Activated CD8-positive, alpha-beta memory T cell treated with anti-CD3 and anti-CD28 coated beads for 1 hour (primary cell): ENCODE measurements at places on chromosomes 2 and 18.

DNA sequence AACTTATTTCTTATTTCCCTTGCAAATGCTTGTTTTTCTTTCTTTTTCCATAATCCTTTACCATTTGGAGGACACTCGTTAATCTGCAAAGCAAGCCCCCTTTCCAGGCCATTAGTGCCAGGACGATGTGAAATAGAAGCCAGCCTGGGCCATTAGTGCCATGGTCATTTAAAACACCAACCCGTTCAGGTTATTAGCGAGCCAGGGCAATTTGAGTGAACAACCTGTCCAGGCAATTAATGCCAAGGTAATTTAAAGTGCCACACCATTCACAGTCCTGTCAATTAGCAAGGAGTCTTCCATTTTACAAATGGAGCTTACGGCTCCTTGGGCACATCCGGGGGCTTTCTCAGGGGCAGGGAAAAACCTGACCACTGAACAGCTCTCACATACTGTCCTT is 370.6 kb downstream of the HRH4 start:
- DNase-seq = no peak

- DNase-seq = no peak
These were observed 98.1 kb downstream of the LRRC30 start for GRCh38 chr18:7329016-7329415.

DNA sequence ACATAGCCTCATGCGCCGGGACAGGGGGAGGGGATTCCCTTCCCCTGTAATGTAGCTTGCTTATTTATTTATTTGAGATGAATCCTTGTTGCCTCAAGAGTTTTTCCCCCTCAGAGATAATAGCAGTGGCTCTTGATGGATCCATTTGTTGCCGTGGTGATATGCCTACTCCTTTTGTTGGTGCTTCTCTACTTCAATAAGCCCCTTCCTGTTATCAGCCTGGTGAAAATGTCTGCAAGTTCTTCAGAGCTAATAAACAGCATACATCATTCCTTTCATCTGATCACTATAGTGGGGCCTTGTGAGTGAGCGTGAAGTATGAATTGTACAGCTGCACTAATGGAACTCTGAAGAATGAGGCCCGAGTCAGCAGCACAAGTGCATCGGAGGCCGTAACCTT is 19.4 kb downstream of the FZD5 start:
- no peak for DNase-seq

GRCh38 chr2:160652236-160652635 is 158.6 kb upstream of the RBMS1 start:
- DNase-seq = peak; percentile 34

- no peak for DNase-seq
These were observed 74.5 kb downstream of the NEDD4L start for GRCh38 chr18:58118536-58118935.
